Substantia nigra (tissue), 51 donors: ENCODE measurements at places on chromosomes 1 and 21.

GRCh38 chr1:160773093-160773492, 22.9 kb upstream of the LY9 start:
- DNase-seq = no peak

DNA sequence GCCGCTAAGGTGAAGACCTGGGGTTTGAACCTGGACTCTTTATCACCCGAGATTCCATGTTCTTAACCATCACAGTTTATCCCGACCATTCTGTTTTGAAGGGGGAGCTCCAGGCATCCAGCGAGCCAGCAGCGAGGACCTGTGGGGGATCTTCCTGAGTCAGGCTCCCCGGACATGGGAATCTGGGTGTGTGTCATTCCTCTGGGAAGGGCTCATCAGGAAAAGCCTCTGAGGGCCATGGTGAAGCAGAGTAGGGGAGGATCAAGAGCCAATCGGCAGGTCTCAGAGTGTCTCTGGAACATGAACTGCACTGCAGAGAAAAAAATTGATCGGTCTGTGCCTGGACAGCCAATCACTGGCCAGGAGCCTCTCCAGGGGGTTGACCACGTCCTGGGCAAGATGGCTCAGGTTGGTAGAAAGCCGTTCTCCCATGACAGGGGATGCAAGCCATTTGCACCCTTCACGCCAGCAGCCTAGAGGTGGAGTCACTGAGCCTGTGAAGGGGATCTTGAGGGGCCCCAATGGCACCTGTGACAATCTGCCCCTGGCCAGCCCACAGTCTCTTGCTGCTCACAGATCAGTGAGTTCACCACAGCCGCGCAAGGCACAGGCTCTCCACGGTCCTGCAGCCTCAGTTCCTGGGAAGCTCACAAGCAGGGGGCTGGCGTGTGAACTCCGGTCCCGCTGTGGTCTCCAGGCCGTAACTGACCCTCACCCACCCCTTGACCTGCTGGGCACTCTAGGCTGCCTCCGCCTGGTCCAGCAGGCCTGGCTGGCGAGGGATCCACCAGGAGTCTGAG, 20.4 kb upstream of the ACTRT2 start:
- DNase-seq = no peak

- DNase-seq = no peak
Observed at GRCh38 chr21:40936771-40937261, 89.9 kb upstream of the DSCAM start.

GRCh38 chr1:35532497-35533223, 24.5 kb downstream of the KIAA0319L start:
- no peak for DNase-seq

GRCh38 chr1:220876511-220877376, 2.5 kb upstream of the HLX start:
- no peak for DNase-seq

DNA sequence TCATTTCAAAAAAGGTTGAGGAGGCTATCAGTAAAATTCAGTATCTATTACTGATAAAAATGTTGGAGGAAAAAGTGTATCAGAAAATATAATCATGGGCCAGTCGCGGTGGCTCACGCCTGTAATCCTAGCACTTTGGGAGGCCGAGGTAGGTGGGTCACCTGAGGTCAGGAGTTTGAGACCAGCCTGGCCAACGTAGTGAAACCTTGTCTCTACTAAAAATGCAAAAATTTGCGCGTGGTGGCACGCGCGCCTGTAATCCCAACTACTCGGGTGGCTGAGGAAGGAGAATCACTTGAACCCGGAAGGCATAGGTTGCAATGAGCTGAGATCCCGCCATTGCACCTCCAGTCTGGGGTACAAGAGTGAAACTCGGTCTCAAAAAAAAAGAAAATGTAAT, 5.3 kb upstream of the ATP1A4 start:
- no peak for DNase-seq

GRCh38 chr1:172668097-172668496, 9.2 kb downstream of the FASLG start:
- DNase-seq = no peak

GRCh38 chr1:208007938-208008342, 97.0 kb upstream of the CD34 start:
- no peak for DNase-seq

DNA sequence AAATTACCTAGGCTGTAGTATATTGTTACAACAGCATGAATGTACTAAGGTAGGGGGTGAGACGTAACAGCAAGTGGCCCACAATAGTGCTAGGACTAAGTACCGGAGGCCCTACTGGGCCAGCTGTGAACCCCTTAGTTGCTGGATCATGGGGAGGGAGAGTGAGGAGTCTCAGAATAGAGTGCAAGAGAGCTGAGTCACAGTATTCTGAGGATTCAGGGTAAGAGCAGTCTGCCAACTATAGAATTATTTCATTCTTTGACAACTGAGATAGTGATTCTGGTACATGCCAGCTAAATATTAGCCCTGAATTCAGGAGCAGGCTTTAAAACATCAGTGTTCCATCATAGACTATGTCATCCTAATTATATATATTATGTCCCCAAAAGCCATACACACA, 218.7 kb downstream of the TM2D1 start:
- no peak for DNase-seq

- DNase-seq = no peak
Observed at GRCh38 chr21:41147096-41147978, 20.6 kb upstream of the BACE2 start.

DNA sequence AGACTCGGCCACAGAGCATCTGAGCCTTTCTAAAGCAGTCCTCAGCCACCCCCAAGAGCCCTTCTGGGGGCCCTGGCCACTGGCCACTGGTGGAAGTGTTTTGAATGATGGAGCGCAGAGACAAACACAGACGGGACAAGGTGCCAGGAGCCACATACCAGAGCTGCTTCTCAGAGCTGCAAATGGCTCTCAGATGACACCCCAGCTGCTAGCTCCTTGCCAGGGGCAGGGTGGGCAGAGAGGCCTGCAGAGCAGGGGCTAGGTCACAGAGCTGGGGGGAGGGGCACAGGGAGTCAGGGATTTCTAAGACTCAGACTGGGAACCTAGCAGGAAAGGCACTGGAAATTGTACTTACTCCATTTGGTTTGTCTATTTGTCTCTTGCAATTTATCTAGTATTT, 30.4 kb downstream of the KCNN3 start:
- DNase-seq = no peak

DNA sequence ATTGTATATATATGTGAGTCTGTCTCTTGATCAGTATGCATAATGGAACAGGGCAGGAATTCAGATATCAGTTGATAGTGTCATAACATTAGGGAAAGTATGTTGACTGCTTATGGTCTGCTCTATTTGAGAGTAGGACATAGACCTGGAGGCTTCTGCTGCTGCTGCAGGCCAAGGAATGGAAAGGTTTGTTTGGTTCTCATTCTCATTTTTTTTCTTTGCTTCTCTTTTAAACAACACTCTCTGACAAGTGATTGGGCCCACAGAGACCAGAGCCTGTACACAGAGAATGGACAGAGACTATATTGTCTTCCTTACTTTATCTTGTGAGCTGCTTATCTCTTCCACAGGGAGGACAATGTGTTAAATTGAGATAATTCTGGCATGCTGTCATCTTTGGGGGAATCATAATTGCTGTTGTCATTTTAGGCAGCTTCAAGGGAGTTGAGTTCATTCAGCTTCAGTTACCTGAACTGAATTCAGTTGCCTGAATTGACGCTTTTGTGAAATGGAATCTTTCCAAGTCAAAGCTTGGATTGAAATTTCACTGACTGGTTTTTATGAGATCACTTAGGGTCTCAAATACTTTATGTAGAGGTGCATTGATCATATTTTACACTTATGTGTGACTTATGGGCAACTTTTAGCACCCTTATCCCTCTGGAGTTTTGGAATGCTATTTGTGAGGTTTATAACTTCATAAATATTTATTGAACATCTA, 16.9 kb downstream of the CAP1 start:
- no peak for DNase-seq

DNA sequence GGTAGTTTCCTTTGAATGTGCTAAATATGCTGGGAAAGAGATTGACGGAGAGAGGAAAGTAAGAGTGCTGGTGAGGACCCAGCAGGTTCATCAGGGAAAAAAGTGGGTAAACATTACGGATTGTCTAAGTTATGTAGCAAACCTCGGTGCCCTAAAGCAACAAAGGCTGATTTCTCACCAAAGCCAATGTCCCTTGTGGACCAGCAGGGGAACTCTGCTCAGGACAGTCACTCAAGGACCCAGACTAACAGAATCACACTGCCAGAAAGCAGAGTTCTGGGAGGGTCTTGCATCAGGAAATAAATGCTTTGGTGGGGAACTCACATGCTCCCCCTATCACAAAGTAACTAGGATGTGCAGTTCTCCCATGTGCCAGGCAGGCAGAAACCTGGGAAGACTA, 1.7 kb upstream of the IKBKE start:
- no peak for DNase-seq

DNA sequence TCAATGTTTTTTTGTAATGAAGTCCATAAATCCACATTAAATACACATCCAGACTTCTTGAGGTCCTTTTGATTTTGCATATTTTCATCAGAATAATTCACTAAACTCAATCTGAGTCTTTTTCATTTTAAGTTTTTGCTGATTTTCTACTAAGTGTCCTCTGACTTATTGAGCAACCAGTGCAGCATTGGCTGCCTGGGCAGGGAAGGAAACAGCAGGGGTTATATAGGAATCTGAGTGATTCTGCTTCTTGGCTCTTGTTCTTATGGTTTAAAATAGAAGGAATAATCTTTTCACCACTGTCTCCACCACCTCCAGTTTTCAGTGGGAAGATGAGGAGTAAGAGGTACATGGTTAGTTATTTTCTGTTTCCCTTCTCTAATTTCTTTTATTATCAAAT, 88.4 kb downstream of the ST6GALNAC5 start:
- no peak for DNase-seq

DNA sequence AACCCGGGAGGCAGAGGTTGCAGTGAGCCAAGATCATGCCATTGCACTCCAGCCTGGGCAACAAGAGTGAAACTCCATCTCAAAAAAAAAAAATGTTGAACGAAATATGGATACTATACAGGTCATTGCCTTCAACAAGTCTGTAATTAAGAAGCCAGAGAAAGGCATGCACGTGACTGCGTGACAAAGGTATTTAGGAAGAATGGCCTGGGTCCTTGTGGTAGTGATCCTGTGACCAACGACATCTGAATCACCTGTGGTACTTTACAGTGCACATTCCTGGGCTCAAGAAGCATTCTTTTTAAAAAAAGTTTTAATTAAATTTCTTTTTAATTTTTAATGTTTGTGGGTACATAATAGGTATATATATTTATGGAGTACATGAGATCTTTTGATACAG, 115.0 kb downstream of the GREM2 start:
- no peak for DNase-seq

- no peak for DNase-seq
Observed at GRCh38 chr1:33735624-33736023, 128.3 kb upstream of the HMGB4 start.

GRCh38 chr21:28421716-28422524, 570.8 kb downstream of the LTN1 start:
- DNase-seq = no peak

- no peak for DNase-seq
Observed at GRCh38 chr1:109239409-109240068, 9.8 kb upstream of the CELSR2 start.

GRCh38 chr1:24392982-24393650, 20.5 kb downstream of the STPG1 start:
- no peak for DNase-seq

- no peak for DNase-seq
Observed at GRCh38 chr1:212290608-212291007, 5.4 kb downstream of the PPP2R5A start.

DNA sequence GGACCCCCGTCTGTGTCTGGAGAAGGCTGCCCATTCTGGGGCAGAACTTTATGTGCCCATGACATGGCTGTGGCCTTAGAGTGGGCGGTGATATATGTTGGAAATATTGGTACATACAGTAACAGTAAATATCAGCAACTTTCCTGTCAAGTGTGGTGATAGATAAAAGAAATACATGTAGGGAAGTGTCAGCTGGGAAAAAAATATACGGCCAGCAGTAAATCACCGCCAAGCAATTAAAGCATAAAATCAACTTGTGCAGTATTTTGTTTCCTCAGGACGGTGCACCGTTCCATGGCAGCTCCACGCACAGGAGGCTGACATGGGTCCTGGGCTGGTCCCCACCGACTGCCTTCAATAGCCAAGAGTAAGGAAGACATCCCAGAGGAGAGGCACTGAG, 27.4 kb downstream of the LHX4 start:
- DNase-seq = no peak

GRCh38 chr21:27365394-27365793, 398.5 kb upstream of the ADAMTS5 start:
- DNase-seq = no peak

GRCh38 chr1:24921938-24922662, 8.0 kb downstream of the RUNX3 start:
- DNase-seq = no peak

DNA sequence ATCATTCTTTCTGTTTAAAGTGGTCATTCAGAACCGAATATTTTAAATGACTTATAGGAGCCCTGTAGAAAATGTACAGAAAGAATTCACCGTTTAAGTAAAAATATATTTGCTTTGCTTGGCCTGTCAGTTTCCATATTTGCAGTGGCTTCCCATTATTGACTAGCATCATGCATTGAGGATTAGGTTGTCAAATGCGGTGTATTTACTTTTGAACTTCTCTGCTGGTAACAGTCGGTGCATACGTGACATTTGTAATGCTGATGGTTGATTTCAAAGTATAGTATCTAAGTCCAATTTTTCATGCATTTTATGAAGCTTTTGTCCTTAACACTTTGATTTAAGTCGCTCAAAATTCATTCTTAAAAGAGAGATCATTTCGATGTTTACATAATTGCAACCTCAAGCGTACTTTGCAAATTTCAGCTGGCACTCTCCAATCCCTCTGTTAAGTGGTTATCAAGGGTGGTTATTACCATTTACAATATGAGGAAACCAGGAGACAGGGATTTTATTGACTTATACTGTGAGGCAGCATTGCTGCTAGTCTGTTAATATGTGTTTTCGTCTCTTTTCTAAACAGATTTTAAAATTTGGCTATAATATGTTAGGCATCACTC, 201.6 kb downstream of the SDCCAG8 start:
- no peak for DNase-seq

DNA sequence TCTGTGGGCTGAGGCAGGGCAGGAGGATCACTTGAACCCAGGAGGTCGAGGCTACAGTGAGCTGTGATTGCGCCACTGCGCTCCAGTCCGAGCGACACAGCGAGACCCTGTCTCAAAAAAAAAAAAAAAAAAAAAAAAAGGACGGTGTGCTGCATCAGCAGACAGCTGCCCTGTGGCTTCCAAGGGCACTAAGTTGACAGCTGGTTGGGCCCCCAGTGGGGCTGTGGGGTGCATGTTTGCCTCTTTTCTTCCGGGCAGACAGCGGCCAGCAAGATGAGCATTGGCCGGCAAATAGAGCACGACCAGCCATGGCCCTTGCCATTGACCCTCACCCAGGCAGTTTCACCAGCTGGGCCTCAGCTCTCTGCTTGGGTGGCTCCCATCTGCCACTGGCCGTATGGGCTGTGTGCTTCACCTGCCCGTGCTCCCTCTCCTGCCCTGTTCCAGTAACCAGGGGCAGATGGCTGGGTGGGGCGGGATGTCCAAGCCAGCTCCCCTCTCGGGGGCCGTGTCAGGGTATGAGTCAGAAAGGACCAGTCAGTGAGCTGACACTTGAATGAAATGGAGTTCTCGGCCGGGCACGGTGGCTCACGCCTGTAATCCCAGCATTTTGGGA, 12.3 kb upstream of the SLC25A34 start:
- DNase-seq = no peak
